Astrocyte of the cerebellum (primary cell): ENCODE measurements at places on chromosomes 12 and 14.

DNA sequence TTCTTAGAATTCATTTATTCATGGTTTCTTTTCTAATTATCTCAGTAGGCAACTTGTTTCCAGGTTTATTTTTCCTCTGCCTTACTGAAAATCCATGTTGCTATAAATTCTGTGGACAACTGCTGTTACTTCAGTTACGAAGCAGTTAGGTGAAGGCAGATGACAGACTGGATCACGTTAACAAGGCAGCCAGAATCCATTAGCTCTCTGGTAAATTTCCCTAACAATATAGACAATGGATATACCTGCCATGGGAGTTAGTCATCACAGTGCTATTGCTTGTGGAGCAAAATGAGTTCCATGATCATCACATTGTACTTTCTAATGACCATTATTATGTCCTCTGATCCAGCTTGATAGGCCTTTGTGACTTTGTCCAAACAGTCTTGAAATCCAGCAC lies 291.5 kb downstream of the NELL2 start:
- no peak for DNase-seq

- peak; percentile 64 for DNase-seq
Observed at GRCh38 chr14:37197421-37198272, at the start of gene MIPOL1. TSS of gene MIPOL1 (plus strand) at chr14:37197937. CDS start at chr14:37247889, 49,952 bp downstream.

DNA sequence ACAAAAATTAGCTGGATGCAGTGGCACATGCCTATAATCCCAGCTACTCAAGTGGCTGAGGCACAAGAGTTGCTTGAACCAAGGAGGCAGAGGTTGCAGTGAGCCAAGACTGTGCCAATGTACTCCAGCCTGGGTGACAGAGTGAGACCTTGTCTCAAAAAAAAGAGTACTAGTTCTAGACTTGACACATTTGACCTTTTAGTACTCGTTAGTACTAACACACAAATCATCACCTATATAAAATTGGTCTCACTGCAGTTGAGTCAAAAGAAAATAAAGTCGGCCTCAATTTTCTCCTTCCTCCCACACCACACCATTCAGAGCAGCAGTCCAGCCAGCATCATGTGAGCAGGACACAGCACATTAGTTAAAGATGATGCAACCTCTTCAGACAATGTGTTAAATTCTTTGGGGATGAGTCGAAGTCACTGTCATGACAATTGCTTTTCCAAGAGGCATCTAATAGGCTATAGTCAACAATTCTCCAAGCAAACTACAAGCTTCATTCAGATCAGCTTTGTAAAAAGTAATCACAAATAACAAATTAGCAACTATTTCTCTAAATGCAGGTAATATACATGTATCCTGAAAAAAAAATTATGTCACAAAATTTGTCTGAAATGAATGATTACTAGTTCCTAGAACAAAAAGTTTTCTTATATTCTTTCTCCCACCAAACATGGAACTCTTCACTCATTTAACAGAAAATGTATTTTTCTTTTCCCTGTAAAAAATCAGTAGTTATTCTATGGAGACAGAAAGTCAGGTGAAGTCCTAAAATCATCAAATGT lies 55.6 kb downstream of the CLIP1 start:
- DNase-seq, result peak; percentile 66

DNA sequence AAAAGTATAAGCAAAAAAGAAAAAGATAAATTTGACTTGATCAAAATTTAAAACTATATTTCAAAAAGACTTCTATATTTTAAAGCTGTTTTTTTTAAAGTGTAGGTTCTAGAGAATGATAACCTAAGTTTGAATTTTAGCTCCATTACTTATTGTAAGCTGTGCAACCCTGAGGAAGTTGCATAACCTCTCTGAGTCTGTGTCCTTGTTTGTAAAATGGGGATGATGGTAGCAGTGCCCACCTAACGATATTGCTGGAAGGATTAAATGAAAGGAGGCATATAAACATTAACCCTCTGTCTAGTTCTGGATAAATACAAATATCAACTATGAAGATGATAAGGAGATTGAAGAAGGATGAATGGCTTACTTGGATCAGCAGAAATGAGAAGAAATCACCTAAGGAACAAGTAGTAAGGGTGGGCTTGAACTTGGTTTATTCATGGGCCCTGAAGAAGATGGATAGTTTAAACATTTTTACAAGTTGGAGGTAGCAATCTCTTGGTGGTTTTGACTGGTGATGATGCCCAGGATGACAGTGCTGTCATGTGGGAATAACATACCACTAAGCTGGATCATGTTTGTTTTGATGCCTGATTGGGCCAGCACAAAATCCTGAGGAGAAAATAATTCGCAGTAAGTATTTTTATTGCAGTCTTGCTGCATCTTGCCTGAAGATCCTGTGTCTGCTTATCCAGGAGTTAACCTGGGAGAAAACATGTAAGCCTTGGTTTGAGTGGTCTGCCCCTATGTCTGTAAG lies 35.0 kb downstream of the TXNRD1 start:
- no peak for DNase-seq

DNA sequence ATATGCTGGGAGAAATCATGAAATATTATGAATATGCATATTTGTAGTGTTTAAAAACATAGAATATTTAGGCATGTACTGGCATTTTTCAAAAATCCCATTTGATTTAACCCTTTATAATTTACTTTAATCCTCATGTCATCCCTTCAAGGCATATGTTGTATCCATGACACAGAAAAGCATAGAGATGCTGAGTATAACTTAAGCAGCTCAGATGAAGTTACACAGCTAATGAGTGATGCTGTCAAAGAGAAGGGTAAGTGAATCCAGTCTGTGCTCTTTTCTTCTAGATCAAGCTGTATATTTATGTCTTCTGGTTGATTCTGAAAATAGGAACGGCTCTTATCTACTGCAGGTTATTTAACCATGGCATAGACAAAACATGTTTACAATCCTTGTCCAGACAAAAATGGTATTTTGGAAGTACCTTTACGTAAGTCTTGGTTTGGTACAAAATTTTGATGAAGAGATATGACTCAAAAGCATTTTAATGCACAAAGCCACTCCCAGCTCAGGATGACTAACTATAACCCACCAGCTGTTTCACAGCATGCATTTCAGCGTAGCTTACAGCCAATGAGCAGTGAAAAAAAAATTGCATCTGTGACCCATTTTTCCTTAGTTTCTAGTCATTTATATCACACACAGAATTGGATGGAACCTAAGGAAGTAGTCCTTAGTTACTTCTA lies 201.7 kb downstream of the STXBP6 start:
- peak; percentile 59 for DNase-seq

DNA sequence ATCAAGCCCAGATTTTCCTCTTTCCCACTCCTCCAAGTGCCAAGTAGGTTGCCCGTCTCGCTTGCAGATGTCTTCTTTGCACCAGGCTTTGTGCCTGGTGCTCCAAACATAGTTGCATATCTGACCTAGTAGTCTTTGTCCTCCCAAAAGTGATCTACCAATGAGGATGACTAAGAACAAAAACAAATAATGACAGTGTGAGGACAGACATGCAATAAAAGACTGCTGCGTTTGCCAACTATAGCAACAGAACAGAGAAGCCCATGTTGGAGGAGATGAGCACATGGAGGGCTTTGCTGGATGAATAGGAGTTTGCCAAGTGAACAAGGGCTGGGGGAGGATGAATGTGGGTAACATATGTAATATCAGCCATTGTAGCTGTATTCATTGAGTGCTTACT lies 15.6 kb downstream of the DTX1 start:
- DNase-seq, result no peak

DNA sequence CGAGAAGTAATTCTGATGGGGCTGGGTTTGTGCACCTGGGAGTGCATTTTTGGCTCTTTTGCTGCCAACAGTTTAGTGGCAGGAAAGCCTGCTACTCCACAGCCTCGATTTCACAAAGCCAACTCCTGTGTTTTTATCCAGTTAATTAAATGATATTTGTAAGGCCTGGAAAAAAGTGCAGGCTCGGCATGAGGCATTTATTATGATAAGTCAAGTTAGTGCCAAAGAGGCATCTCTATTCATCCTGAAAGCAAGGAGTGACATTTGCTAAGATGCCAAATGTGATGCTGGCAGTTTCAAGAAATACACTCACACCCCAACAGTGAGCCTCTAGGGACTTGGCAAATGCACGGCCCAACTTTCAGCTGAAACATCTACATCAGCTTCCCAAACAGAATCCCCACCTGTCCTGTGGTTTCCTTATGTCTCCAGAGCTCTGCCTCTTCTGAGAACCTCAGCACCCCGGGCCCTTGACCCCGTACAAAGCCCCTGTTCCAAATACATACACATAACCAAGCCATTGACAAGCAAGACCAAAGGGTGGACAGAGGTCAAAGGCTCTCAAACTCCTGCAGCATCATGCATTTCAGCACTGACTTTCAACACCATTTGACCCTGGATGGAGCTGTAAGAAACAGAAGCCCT lies 955.1 kb upstream of the TMEM132C start:
- DNase-seq, result no peak
